IPS DF 6.9 (cell line): ENCODE measurements at places on chromosomes 5 and 9.

DNA sequence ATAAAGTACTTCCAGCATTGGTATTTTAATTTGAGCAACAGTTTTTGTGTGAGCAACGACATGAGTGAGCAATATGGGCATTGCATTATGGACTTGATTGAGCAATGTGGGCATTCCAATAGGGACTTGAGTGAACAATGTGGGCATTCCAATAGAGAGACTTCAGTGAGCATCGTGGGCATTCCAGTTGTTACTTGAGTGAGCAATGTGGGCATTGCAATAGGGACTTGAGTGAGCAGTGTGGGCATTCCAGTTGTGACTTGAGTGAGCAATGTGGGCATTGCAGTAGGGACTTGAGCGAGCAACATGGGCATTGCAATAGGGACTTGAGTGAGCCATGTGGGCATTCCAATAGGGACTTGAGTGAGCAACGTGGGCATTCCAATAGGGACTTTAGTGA lies 52.2 kb downstream of the ZCCHC7 start:
- no peak for DNase-seq

DNA sequence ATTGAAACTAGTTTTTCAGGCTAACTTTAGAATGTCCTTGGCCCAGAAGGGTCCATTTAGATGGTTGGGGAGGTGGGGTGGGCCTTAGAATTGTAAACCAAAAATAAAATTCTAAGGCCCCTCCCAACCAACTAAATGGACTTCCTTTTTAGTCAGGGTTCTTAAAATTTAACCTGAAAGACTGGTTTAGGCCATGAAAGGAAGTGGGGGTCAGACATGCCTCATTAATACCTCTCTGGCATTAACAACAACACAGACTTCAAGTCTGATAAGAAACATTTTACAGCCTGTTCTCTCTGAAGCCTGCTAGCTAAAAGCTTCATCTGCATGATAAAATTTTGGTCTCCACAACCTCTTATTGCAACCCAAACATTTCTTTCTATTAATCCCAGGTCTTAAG lies 65.5 kb upstream of the TNC start:
- no peak for DNase-seq

GRCh38 chr9:16001856-16002255 lies 449.0 kb downstream of the CCDC171 start:
- no peak for DNase-seq

DNA sequence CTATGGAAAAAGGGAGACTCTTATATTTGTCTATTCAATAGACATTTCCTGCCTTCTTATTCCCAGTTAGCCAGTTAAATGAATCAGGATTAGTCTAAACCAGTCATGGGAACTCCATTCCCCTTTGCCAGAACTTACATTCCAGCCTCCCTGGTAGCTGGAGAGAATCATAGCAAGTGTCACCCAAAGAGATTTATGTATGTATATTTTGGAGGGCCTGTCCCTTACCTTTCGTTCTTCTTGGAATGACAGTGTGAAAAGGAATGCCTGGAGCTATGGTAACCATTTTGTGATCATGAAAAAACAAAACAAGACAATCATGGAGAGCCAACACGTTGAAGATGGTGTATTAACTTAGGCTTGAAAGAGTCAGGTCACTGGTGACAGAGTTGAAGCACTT lies 627.7 kb downstream of the CCDC171 start:
- DNase-seq: no peak

GRCh38 chr5:35533156-35533555 lies 84.5 kb upstream of the SPEF2 start:
- DNase-seq: no peak

DNA sequence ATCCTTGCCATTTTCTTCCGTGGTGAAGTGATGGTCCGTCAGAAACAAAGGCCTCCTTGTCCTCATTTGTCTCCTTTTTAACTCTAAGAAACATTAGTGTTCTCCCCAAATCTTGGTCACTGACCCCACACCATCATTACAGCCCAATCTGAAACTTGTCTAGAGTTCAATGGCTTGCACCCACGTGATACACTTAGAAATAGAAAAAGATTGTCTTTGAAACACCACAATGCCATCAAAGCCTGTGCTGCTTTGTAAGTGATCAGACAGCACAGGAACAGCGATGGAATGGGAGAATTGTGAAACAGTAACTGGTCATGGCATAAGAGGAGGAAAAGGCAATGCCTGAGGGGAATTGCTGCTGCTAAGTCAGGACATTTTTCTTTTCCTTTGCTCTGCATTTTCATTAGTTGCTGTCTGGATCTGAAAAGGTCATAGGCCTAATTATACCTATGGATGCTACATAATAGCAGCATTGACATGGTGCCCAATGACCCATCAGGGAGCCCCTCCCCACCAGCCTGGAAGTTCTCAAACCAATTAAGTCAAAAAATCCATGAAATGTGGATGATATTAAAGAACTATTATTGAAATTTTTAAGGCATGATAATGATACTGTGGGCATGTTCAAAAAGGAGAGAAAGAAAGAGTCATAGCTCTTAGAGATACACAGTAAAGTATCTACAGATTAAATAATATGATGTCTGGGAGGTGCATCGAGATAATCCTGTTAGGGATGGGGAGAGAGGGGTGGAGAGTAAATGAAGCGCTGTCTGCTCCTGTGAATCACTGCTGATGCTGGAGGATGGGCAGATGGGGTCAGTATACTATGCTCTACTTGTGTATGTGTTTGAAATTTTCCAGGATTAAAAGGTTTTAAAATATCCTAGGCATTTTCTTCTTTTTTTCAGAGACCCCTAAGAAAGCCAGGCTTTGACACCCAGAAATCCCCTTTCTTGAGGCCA lies 83.6 kb downstream of the ENC1 start:
- DNase-seq: no peak

GRCh38 chr5:171901764-171902163 lies 104.7 kb downstream of the FBXW11 start:
- DNase-seq: no peak

GRCh38 chr9:38075272-38075671 lies 6.2 kb upstream of the SHB start:
- no peak for DNase-seq

DNA sequence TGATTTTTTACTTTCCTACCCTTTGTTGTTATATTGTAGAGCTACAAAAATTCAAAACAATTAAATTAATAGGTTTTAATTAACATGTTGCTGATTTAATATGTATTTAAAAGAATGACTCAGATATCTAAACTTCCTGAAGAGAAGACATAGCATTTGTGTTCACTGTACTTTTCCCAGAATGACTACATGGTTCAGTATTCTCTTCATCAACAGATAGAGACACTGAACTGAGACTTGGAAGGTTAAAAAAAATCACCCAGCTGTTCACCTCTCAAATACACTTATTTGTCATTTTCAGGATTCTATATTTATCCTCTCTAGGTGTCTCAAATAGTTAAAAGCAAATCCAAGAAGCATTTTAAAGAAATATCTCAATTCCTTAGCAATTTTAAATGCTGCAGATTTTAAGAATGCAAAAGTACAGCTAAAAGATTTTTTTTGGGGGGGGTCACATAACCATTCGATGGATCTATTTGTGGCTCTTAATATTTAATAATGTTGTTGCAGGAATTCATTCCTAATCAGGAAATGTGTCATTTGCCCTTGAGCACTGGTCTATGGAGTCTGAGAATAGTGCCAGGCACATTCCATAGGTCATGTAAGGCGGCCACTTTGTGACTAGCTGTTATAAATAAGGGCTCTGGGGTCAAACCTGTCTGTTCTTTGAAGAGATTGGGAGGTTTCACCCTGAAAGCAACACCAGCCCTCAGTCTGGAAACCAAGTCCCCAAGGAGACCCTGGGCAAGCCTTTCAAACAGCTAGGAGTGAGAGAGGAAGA lies 463.1 kb downstream of the NR2F1-AS1 start:
- no peak for DNase-seq

- DNase-seq: no peak
Measured at GRCh38 chr9:114524247-114524681, 19.0 kb upstream of the WHRN start.

DNA sequence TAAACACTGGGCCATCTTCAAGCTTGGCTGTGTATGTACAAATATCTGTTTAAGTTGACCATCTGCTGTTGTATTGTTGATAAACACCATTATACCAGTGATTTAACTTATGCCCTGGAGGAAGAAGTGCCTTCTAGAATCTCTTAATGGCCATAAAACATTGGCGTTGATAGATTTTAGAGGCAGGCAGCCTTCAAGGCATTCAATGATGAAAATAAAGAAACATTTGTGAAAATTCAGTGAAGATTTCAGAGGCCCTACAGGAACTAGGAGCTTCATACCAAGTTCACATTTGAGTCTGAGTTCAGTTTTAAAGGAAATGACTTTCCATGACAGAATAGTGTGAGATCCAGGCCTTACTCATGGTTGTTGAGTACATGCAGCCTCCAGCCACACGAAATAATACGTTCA lies 52.2 kb downstream of the MAP1B start:
- DNase-seq: no peak

DNA sequence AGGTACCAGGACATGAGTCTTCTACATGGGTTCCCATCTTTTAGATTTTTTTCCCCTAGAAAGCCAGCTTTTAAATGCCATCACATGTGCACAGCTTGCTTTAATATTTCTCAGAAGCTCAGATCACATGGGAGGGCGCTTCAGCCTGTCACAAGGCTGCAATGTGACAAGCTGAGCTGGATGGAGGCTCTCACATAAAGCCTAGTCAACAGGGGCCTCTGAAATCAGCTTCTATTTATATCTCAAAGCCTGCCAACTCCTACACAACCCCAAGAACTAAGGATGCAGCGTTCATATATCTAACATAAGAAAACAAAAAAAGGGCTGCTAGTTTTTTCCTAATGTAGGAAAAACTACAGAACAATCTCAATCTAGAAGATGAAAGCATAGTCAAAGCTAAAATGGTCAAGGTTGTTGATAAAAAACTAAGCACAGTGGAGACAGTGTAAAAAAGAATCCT lies 2.3 kb downstream of the ZFAND5 start:
- DNase-seq: no peak

DNA sequence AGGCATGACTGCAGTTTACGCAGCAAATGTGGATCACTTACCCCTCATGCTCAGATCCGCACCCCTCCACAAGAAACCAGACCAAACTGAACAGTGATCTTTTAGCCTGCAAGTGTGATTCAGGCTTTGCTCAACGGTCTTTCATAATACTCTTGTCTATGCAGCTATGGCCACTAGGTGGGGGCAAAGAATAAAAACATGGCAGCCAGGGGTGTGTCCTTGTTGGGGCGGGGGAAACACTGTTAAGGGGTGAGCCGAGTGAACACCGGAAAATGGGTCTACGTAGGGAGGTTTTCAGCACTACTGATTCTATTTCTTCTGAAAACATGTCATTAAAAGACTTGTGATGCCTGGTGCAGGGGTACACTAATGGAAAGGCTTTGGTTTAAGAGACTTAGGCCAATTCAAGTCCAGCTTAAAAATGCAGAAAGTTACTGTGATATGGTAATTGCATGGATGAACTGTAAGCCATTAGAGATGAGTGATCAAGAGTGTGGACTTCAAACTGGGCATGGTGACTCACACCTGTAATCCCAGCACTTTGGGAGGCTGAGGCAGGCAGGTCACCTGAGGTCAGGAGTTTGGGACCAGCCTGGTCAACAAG lies 49.9 kb upstream of the GPR151 start:
- DNase-seq: peak; percentile 48

DNA sequence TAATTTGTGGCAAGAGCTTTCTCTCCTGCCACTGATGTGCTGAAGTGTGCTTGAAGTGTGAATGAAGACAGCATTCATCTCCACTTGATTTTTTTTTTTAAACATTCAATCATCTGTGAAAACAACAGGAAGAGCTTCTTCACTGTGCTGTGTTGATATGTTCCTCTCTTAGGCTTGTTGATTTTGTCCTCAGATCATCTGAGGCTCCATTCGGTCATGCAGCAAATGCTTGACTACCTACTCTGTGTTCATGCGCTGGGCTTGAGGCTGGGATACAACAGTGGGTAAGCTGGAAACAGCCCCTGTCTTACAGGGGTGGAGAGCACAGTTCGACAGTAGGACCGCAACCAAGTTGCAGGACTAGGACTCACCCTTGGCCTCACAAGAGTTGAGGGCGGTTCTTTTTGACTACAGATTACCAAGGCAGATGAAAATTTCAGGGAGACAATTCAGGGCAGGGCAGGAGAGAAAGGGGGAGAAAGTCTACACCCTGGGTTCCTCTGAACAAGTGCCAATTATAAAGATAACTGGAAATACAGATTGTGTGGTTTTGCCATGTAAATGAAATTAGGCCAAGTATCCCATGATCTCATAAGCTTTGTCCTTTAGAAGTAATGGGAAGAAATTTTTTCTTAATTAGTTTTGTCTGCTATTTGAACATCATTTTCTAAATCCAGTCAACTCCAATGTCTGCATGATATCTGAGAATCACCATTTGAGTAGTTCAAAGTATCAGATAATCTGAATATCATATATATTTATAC lies 31.0 kb upstream of the F2R start:
- no peak for DNase-seq
